ENCODE measurements at places on chromosomes 6 and 20.

DNA sequence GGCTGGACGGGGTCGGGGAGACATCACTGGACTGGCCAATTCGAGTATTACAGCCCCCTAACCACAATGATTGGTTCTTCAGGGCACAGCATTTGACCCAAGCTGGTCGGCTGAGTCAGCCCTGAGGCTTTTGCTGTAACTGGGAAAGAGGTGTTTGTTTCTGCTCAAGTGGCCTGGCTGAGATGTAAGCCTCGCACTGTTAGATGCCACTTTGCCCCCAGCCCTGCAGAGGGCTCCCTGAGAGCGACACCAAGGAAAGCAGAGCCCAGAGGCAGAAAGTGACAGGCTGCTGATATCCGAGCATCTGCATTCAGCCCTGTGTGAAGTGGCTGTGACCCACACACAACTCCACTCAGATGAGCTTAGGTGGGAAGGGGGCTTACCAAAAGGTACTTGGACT lies 19.4 kb downstream of the ERGIC3 start:
- peak; percentile 30 for DNase-seq

- DNase-seq: no peak
Observed at GRCh38 chr20:57020364-57020763, 246.1 kb downstream of the BMP7 start.

- no peak for DNase-seq
Observed at GRCh38 chr6:114051031-114051430, 80.1 kb upstream of the HDAC2 start.

DNA sequence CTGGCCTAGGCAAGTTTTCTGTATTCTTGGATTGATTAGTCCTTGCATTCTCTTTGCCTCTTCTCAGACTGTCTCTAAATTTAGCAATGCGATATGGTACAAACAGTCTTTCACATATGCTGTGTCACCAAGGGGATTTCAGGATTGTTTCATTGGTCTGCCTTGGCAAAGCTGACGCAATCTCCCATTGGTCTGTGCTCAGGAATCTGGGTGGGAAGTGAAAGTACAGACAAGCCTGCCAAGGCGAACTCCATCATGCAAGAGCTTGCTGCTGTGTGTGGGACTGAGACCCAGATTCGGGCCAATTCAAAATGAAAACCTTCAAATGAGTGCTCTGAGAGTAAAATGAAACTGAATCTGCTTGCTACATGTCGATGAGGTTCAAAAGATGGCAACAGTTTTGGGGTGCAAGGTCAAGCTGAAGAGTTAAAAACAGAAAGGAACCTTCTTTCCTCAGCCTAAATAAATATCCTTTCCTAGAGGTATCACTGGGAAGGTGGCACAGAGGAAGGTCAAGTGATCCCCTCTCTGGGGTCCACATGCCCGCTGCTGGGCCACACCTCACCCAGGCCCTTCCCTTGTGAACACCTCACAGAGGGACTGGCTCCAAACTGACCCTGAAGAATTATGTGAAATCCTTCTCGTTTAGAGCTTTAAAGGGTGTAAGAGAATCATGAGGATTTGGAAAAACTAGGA lies 198.8 kb upstream of the PREP start:
- peak; percentile 60 for DNase-seq

GRCh38 chr6:166619912-166620311 lies 7.1 kb downstream of the RPS6KA2 start:
- DNase-seq: no peak

DNA sequence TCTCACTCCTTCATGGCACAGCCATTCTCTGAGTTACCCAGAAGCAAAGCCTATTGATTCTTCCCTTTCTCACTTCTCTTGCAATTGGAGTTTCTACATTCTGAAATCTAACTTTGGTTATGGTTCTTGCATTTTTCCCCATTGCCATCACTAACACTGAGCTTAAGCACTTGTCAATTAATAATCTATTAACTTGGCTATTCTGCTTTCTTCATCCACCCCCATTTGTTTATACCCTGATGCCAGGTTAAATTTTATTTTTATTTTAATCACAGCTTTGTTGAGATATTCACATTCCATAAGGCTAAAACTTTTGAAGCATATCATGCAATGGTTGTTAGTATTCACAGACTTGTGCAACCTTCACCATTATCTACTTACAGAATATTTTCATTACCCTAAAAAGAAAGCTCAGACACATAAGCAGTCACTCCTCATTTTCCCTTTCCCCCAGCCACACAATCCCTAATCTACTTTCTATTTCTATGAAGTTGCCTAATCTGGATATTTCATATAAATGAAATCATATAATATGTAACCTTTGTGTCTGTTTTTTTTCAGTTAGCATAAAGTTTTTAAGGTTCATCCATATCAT lies 222.3 kb downstream of the UBE3D start:
- no peak for DNase-seq

DNA sequence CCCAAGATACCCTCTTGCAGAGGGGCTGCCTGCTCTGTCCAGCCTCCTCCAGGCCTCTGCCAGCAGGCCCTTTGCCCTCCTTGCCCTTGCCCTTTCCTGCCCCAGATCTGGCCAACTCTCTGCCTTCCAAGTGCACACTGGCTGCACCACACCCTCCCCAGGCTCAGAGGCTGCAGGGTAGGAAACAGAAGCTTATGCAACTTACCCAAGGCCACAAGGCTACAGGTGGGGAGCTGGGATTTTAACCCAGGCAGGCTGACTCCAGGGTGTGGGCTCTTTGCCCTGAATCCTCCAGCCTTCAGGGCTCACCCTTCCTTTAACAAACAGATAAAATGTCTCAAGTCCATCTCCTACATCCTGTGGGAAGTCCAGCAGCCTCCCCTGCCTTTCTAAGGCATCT lies 14.5 kb upstream of the TRAF3IP2 start:
- no peak for DNase-seq

- DNase-seq: no peak
Observed at GRCh38 chr20:33086052-33086722, 6.7 kb downstream of the BPIFB4 start.

DNA sequence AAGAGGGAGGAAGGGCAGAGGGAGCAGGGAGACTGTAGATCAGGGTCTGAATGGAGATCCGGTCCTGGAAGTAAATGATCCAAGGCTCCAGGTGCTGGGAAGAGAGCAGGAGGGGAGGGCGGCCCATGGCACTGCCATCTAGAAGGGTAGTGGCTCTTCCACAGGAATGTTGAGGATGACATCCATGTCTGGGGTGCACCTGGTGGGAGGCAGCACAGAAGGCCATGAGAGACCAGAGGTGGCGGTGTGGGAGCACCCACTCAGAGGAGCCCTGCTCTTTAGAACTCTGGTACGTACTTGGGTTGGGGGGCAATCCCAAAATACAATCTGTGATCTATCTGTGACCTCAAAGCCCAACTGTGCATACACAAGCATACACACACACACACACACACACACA lies 13.5 kb downstream of the DEFB132 start:
- DNase-seq: no peak

GRCh38 chr20:8388141-8388540 lies 256.1 kb downstream of the PLCB1 start:
- no peak for DNase-seq

- DNase-seq: no peak
Observed at GRCh38 chr6:169363590-169363989, 109.9 kb upstream of the THBS2 start.

DNA sequence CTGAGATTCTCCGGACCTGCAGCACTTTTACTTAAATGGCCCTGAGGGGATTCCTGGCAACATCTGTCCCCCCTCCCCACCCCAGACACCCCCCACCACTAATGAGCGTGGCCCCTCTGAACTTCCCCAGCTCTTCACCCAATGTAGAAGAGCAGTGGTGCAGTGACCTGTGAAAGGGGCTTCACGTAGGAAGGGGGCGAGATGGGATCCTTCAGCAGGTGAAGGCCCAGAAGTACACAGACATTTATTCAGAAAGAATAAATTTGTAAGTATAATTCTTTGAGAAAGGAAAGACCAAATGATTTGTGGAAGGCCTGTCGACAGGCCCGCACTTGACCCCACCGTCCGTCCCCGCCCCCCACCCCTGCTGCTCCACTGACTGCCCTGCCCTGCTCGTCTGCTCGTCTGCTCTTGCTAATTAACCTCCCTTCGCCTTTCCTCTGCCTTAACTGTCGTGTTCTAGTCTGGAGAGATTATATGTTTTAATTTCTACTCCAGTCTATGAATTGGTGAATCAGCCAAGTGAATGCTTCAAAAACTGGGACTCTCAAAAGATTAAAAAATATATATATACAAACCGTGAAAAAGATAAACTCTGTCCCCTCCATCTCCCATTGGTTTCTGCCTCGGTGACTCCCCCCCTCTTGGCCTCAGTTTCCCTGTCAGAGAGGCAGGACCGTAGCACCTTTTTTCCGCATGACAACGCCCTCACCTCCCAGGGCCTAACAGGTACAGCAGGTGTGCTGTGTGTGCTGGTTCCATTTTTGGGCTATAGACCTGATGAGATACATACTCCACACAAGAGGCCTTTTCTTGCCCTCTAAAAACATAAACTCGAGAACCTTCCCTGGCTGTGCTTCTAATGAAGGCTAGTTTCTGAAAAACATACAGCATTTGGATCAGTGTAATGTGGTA lies 49.2 kb downstream of the GNAS start:
- no peak for DNase-seq
